ENCODE measurements at places on chromosomes 13 and 19.

GRCh38 chr19:2032296-2032941, 16.9 kb upstream of the BTBD2 start:
- DNase-seq = no peak

- no peak for DNase-seq
Measured at GRCh38 chr19:2627319-2627829, 75.1 kb downstream of the GNG7 start.

DNA sequence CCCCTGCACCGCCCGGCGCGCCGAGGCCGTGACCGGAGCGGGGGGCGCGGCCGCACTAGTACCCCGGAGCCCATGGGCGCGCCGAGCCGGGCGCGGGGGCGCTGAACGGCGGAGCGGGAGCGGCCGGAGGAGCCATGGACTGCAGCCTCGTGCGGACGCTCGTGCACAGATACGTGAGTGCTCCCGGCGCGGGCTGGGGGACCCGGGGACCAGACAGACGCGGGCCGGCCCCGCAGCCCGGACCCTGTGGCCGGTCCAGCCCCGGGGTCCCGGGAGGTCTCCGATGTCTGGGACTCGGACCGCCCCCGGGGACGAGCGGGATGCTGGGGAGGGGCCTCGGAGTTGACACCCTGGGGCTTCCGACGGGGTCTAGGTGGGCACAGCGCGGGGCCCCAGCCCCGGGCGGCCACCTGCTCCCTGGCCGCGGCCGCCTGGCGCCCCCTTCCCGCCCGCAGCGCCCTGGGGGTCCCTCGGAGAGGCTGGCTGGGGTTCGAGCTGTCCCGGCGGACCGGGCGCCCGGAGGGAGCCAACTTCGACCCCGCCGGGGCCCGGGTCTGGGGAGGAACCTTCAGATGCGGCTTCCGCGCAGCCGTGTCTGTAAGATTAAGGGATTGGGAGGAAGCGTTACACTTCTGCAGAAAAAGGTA, 568 bp downstream of the ATP11A start:
- no peak for DNase-seq

GRCh38 chr13:88651531-88651930, 980.4 kb downstream of the SLITRK5 start:
- no peak for DNase-seq

- no peak for DNase-seq
Measured at GRCh38 chr13:27137759-27138158, 33.9 kb downstream of the USP12 start.

DNA sequence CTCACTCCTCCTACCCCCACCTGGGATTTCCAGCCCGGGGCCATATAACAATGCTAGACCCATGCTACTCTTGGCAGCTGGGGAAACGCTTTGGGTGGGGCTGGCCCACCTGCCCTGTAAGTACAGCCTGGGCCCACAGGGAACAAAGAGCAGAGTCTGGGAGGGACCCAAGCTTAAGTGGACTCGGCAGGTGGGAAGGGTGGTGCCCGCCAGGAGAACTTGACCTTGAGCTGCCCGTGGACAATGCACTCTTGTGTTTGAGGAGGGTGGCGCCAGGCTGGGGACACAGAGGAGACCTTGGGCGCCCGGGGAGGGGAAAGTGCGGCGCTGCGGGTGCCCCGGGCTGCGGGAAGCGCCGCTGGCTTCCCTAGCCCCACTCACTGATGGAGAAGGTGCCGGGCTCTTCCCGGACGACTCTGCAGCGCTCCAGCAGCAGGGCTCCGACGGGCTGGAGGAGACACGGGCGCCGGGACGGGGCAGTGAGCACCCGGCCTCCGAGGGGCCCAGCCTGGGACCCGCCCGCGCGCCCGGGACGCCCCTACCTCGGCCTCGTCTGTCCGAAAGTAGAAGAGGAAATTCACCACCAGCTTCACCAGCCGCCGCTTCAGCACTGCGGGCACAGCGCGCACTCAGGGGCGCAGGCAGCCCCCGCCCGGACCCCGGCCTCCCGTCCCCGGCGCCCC, 607 bp downstream of the PLEKHJ1 start:
- peak; percentile 8 for DNase-seq

- no peak for DNase-seq
Measured at GRCh38 chr13:74646091-74646490, 511.9 kb upstream of the KLF12 start.

- no peak for DNase-seq
Measured at GRCh38 chr19:39401070-39401548, 5.5 kb upstream of the ZFP36 start.

- DNase-seq = no peak
Measured at GRCh38 chr13:40963927-40964326, 55.2 kb downstream of the ELF1 start.

DNA sequence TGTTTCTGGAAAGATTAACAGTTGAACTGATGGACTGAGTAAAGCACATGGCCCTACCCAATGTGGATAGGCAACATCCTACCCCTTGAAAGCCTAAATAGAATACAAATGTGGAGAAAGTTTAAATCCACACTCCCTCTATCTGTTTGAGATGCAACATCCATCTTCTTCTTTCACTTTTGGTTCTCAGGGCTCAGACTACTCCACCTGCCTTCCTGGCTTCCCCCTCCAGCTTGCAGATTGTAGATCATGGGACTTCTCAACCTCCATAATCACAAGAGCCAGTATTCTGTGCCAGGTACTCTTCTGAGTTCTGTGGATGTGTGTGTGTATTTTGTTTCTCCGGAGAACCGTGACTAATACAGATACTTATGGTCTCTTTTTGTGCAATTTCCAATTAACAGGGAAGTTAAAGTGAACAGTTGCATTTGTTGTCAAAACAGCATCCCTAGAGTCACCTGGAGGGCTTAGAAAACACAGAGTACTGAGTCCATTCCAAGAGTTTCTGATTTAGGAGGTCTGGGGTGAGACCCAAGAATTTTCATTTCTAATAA, 590.3 kb upstream of the MIR17HG start:
- DNase-seq = no peak

DNA sequence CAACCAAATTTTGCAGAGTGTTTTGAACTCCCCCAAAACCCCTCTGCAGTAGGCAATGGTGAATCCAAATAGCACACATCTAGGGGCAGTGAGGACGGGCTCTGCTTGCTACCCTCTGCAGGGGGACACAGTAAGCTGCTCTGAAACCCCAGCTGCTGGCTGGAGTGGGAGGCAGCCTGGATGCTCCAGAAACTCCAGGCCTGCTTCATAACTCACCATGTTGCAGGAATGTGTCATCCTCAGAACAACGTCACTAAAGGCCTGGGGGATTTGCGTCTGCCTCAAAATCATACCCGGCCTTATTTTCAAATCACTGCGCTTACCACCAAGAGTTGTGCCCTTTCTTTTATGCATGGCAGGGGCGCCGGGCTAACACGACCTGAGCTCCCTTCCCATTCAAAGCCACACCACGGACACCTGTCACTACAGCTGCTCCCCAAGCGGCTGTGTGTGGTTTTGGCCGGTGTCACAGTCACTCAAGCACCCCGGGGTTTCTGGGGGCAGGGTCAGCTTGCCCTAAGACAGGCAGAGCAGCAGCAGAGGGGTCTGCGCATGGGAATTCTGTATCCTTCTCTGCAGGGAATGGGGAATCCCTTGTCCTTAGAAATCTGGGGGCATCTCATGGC, 93.9 kb downstream of the TSHZ3 start:
- no peak for DNase-seq

- DNase-seq = no peak
Measured at GRCh38 chr19:14062558-14062855, 631 bp upstream of the PALM3 start.

GRCh38 chr19:7869453-7869909, 4.7 kb downstream of the PRR36 start:
- DNase-seq = no peak

- no peak for DNase-seq
Measured at GRCh38 chr13:51336746-51337145, 2.7 kb upstream of the SERPINE3 start.

DNA sequence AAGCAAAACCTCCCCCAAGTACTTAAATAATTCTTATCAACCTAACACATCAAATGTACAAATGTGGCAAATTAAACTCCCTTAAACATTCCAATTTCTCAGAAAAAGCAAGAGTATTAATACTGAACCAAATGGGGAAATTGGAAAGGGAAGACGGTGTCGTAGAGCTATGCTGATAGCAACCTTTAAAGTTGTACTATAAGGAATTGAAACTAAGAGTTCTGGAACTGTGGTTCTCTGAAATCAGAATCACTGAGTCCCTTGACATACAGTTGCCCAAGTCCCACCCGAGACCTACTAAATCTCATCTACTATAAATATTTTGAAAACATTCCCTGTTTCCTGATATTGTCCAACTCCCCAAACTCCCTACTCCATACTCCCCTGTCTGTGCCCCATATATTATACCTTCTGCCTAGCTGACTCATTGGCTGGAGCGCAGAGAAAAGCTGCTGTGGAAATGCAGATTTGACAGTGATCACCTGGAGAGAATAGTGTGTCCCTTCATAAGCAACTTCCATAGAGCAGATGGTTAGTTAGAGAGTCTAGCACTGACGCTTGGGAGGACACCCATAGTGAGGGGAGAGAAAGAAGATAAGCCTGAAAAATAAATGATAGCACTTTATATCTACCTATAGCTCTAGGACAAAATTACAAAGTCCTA, 51.4 kb upstream of the ITM2B start:
- DNase-seq = no peak

DNA sequence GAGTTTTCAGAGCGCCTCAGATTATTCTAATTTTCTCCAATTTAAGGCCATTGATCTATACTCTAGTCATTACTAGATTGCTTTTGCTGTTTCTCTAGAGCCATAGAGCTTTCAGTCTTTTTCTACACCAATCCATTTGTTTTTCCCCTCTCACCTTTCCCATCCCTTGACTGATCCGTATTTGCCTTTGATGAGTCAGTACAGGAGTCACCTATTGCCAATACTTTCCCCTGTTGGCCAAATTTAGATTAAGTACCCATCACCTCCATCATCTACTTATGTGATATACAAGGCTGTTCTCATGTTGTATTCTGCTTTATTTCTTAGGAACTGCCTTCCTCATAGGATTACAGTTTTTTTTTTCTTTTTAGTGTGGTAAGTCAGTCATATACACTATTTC, 463.2 kb downstream of the KLF12 start:
- no peak for DNase-seq

GRCh38 chr19:35248310-35249145, at the start of gene LSR:
TSS of gene LSR (plus strand) at chr19:35249002. CDS start at chr19:35249023, 21 bp downstream.
- peak; percentile 59 for DNase-seq

GRCh38 chr13:28705461-28706083, 13.2 kb downstream of the SLC46A3 start:
- DNase-seq = no peak

DNA sequence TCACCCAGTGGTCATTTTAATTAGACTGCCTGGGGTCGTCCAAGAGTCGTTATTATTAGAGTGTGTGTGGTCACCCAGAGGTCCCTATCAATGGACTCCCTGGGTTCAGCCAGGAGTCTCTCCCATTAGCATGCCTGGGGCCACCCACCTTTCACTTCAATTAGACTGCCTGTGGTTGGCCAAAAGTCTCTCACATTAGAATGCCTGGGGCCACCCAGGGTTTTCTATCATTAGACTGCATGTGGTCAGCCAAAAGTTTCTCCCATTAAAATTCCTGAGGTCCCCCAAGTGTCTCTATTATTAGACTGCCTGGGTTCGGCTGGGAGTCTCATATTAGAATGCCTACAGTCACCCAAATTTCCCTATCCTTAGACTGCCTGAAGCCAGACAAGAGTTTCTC, 1472.6 kb downstream of the UQCRFS1 start:
- no peak for DNase-seq

GRCh38 chr13:33279414-33280278, 5.9 kb downstream of the STARD13 start:
- DNase-seq = no peak
